ENCODE measurements at places on chromosomes 6 and 20. TPM values are rescaled to one million over a fixed set of nuclear protein-coding genes. Genes with fewer than 3 reads are reported as not detected.
A peak's percentile ranks its signal among the peaks of the same experiment; 100 is the strongest.

GRCh38 chr20:48617481-48617880 lies 210.3 kb downstream of the PREX1 start:
- no peak for DNase-seq

BEND6 gene
- total RNA-seq, result 23.6 TPM

GLP1R gene
- not detected for total RNA-seq

DNA sequence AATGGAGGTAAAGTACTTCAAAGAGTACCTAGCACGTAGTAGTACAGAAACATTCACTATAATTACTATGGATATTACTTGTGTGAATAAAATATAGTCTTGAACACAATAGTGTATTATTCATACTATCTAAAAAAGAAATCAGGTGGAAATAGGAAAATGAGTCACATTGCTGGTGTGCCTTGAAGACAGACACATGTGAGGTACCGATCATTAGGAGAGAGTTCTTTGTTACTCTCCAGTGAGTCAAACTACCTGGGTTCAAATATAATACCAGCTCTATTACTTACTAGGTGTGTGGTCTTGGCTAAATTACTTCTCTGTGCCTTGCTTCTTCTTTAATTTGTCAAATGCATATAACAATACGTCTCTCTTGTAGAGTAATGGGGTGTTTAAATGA lies 50.8 kb upstream of the BEND6 start:
- DNase-seq, result no peak

DNA sequence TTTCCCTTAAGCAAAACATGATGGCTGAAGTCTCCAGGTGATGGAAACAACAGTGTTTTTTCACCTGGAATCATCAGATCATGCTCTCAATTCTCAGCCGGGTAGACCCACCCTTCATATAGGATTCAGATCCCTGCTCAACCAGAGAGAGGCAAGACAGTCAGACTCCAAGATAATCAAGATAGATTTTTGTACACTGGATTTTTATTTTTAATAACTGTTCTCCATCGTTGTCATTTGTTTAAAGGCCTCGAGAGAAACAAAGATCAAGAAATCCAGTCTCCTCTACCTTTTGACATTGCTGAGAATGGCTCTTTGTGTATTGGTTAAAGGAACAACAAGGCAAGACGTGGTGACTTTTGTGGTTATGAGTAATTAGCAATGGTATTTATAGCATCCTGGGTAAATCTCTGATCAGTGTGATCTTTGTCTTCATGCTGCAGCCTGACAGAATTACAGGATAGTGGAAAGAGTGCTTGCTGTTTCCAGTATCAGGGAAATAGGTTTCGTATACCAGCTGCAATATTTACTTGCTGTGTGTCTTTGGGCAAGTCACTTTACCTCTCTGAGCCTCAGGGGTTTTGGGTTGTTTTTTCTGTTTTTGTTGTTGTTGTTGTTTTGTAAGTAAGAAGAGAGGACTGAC lies 29.9 kb downstream of the ID4 start:
- no peak for DNase-seq

DNA sequence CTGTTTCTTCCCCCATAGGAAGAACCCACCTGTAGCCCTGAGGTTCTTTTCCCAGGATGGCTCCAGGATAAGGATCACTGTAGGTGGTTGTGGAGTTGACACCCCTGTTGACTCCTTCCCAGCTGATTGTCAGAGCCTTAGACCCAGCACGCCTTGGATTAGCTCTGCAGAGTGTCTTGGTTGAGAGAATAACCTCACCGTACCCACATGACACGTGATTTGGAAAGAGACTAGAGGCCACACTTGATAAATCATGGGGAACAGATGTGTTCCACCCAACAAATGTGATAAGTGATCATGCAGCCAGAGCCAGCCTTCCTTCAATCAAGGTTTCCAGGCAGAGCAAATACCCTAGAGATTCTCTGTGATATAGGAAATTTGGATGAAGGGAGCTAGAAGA lies 12.2 kb downstream of the BTN3A1 start:
- DNase-seq, result no peak

- peak; percentile 62 for DNase-seq
Observed at GRCh38 chr6:84752118-84752850, 12.1 kb downstream of the TBX18 start.

DNA sequence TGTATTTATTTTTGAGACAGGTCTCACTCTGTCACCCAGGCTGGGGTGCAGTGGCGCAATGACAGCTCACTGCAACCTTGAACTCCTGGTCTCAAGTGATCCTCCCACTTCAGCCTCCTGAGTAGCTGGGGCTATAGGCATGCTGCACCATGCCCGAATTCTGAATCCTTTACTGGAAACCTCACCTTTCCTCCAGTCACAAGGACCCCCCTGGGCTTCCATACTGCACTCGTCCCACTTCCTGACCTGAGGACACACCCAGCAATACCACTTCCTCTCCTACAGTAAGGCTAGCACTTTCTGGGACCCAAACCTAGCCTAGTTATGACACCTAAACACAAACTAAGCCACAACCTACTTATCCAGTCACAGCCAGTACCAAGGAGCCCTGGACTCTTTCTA lies 68.2 kb downstream of the FAM217A start:
- DNase-seq, result no peak

DNA sequence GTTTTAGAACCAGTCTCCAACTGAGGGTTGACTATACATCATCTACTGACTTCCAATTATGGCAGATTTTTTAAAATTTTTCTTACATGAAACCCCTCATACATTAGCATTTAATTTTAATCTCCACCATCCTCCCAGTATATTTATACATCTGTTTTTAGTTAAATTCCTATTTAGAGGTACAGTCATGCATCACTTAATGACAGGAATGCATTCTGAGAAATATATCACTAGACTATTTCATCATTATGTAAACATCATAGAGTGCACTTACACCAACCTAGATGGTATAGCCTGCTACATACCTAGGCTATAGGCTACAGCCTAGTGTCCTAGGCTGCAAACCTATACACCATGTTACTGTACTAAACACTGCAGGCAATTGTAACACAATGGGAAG lies 316.7 kb upstream of the MARCKS start:
- no peak for DNase-seq

DNA sequence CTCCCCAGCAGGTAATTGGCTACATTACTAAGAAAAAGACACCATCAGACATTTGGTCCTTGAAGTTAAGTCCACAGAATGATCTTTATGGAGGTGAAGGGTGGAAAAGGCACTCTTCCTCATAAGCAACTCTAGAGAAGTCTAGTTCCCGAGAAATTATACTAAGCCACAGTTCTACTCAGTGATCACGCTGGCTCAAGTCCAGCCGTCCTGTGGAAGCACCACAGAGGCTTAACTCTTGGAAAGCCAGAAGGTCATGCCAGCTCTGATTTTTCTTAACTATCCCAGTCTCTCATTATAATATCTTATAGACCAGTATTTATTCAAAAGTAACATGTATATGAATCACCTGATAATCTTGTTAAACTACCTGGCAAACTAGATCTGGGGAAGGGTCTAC lies 258.5 kb downstream of the EYA4 start:
- no peak for DNase-seq

HEY2 gene
- 2.2 TPM for total RNA-seq

- no peak for DNase-seq
Observed at GRCh38 chr6:99501762-99502161, 13.5 kb downstream of the USP45 start.

DNA sequence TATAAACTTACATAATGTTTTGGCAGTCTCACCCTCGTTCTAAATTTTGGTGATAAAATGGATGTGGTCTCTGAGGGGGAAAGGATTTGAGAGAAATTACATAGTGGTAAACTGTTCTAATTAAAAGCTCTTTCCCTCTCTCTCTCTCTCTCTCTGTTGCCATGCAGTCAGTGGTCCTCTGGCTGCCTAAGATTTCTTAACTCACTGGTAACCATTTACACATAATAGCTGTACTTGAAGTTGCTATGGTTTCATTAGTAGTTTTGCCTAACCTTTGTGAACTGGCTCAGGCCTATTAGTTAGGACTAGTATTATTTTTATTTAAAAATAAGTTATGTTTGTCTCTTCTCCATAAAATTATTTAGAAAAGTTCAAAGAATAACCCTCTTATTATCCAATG lies 42.0 kb downstream of the MAPK14 start:
- DNase-seq, result no peak

GRCh38 chr6:85592033-85592432 lies 1.6 kb downstream of the SNX14 start:
- peak; percentile 57 for DNase-seq

DNA sequence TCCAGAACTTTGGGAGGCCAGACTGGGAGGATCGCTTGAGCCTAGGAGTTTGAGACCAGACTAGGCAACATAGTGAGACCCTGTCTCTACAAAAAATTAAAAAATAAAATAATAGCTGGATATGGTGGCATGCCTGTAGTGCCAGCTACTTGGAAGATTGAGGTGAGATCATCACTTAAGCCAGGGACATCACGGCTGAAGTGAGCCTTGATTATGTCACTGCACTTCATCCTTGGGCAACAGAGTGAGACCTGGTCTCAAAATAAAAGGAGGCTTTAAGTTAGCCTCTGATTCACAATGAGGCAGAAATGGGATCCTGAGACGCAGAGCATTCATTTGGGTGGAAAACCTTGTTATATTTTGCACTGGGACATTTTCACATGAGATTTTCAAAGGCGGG lies 57.0 kb downstream of the TULP4 start:
- no peak for DNase-seq

NOX3 gene
- not detected for total RNA-seq

KIFC1 gene
- total RNA-seq, result 3.2 TPM

- DNase-seq, result no peak
Observed at GRCh38 chr6:13262302-13263230, 65.8 kb downstream of the TBC1D7 start.

APCDD1L gene
- total RNA-seq, result 16.5 TPM

All from osteoblast (primary cell).